ENCODE measurements at places on chromosomes 2 and 18.

DNA sequence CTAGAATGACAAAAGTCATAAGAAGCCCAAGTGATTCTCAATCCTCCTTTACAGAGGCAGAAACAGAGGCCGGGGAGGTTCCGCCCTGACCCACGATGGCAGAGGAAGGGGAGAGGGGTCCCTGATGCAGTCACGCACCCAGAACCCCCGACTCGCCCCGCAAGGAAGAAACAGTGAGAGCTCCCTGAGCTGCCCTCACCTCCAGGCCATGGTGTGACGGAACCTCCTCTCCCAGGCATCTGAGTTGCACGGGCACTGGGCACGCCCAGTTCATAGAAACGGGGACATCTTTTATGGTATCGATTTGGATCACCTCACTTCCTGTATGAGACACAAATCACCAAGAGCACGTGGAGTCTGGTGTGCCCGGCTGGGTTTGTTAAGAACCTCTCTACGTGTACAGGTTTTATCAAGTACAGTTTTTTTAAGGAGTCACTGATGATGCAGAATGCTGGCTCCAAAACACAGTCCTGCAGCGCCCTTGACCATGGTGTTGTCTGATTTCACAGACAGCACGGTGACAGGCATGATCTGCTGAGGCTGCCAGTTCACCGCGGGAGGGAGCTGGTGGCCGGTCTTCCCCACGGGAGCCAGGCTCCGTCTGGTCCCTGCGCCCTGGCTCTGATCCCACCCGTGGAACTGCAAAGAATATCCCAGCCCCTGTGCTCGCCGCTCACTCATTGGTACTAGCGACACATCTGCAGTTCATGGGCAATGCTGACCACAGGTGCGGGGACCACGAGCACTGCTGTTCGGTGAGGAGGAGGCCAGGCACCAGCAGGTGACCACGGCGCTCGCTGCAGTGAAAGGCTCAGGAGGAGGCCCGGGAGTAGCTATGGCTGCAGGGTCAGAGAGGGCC lies 35.6 kb downstream of the PXDN start:
- DNase-seq: no peak

GRCh38 chr2:44902217-44903137 lies 39.0 kb upstream of the SIX3 start:
- no peak for DNase-seq

DNA sequence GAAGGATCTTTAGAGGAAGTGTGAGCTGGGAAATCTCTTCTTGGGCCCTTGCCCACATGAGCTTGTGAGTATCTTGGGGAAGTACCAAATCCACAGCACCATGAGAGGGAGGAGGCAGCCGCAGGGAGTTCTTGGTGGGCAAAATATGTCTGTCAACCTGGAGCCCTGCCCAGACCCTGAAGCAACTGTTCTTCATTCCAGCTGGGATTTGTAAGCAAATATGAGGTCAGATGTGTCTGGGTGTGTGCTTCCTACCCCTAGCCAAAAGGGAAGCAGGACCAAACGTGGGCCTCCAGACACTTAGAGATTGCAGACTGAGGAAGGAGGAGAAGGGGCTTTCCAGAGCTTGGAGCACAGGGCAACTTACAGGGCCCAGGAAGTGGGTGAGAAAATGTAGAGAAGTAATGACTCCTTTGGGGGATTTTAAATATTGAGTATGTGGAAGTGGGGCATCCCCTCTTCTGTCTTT lies 41.9 kb downstream of the TMEM247 start:
- DNase-seq: peak; percentile 98

DNA sequence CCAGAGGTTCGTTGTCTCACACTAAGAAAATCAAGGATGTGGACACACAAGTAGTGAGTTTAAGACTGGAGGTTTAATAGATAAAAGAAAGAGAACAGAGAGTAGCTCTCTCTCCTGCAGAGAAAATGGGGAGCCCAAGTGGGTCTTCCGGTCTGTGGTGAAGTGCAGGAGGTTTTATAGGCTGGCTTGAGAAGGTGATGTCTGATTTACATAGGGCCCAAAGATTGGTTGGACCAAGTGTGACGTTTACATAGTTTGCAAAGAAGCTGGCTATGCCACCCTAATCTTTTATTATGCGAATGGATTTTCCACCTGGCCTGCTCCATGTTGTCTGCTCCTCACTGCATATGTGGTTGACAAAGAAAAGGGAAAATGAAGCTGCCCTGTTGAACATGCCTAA lies 430.4 kb upstream of the TRIB2 start:
- DNase-seq: no peak

DNA sequence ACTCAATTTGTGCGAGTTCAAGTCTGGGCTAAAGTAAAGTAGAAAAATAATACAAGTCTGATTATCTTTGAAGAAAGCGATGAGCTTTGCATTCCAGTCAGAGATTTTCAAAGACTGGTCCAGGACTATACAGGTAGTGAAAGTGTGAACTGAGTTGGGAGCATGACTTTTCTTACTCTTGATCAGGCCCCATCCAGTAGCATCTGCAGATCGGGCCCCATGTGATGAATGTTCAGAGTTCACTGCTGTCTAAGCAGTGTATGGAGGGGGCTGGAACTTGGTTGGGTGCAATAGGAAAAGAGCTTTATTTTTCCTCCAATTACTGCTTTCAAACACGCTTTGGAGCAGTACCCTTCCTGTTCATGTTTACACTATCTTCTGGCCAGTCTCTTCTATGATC lies 747.4 kb upstream of the ID2 start:
- DNase-seq: no peak

GRCh38 chr2:70104231-70105111 lies 17.2 kb downstream of the PCBP1 start:
- peak; percentile 72 for DNase-seq

DNA sequence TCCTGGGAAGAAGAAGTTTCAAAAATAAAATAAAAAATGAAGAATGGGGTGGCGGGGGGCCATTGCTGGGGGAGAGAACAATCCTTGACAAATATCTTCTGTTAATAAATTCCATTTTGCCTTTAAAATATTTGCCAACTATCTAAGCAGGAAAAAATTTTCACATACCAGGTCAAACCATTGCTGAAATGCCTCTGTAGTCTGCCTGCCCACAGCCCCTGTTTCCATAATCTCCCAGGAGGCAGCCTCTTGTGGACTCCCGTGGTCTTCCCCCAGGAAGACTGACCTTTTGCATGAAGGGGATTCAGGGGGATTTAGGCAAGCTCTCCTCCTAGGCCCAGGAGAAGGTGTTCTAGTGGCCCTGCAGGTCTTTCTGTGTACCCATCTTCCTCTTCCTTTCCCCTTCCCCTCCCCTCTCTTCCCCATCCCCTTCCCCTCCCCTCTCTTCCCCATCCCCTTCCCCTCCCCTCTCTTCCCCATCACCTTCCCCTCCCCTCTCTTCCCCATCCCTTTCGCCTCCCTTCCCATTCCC lies 61.0 kb downstream of the RPL37A start:
- DNase-seq: peak; percentile 77

DNA sequence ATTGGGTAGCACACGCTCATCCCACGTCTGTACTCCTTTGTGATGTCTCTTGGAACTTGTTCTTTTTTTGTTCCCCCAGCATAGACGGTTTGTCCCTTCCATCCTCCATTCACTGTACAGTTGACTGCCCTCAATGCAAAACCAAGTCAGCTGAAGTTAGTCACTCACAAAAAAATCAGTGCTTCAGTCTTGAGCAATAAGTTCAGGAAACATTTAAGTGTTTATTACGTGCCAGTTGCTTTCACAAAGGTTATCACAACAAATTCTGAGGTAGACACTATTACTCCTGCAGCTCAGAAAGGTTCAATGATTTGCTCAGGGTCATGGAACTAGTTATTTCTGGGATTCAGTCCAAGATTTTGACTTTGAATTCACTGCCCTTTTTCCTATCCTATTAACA lies 102.2 kb downstream of the PDE1A start:
- no peak for DNase-seq

DNA sequence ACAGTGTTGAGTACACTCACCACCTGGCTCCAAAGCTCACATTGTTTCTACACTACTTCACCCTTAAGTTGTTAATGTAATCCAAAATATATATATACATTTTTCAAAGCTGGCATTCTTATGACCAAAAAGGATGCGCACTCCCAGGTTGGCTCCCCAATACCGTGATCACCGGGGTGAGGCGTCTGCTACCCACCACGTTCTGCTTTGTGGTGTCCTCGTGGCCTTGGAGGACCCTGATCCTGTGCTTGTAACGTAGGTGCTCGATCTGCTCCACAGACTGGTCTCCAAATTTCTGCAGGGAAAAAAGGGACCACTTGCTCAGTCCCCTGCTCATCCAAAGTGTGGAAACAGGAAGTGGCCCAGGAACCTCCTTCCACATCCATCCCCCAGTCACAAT lies 25.8 kb downstream of the RPL31 start:
- no peak for DNase-seq

DNA sequence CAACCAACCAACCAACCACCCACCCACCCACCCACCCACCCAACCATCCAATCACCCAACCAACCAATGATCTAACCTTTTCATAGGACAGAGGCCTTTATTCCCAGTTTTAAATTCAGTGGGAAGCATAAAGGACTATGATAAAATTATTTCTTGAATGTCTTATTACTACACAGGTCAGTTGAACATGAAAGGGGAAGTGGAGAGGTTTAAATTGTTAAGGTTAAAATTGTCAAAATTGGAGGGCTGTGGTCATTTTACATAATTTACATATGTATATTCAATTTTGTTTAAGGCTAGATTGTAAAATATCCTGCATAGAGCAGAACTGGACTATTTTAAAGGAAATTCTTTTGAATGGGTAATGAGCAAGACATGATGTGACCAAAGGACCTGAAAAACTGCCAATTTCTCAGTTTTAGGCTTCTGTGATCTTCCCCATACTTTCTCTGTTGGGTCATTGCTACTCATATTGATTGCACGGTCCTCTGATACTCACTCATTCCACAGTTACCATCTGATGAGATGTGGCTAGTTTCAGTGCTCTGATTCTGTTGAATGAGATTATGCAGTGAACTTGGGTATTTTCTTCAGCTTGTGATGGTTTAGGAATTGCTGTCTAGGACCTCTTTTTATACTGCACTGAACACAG lies 127.4 kb downstream of the PLCL1 start:
- peak; percentile 78 for DNase-seq

DNA sequence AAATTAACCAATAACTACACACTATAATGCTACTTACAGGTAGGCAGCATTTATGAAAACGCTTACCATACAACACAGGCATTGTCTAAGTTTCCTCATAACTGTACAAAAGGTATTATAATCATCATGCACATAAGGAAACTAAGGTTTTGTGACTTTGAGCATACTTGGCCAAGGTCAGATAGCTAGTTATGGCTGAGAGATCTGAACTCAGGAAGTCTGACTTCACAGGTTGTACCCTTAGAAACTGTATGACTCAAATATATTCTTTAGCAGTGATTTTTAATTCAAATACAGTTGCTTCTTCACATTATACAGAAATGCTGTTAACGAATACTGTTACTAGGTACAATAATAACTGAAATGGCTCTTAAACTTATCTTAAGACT lies 89.3 kb downstream of the TRIP12 start:
- no peak for DNase-seq

GRCh38 chr2:118847762-118848172 lies 319 bp upstream of the EN1 start:
- DNase-seq: peak; percentile 96

GRCh38 chr2:230129343-230129742 lies 60.6 kb upstream of the SLC16A14 start:
- peak; percentile 45 for DNase-seq

GRCh38 chr2:136128905-136129304 lies 11.0 kb upstream of the CXCR4 start:
- DNase-seq: no peak

Data from AG10803 (cell line).